Activated T-cell treated with anti-CD3 and anti-CD28 coated beads, Interleukin-2, amount 50 U/mL, for 72 hours (primary cell): ENCODE measurements at places on chromosomes 16 and 17. TPM values are rescaled to one million over a fixed set of nuclear protein-coding genes. Genes with fewer than 3 reads are reported as not detected.

DNA sequence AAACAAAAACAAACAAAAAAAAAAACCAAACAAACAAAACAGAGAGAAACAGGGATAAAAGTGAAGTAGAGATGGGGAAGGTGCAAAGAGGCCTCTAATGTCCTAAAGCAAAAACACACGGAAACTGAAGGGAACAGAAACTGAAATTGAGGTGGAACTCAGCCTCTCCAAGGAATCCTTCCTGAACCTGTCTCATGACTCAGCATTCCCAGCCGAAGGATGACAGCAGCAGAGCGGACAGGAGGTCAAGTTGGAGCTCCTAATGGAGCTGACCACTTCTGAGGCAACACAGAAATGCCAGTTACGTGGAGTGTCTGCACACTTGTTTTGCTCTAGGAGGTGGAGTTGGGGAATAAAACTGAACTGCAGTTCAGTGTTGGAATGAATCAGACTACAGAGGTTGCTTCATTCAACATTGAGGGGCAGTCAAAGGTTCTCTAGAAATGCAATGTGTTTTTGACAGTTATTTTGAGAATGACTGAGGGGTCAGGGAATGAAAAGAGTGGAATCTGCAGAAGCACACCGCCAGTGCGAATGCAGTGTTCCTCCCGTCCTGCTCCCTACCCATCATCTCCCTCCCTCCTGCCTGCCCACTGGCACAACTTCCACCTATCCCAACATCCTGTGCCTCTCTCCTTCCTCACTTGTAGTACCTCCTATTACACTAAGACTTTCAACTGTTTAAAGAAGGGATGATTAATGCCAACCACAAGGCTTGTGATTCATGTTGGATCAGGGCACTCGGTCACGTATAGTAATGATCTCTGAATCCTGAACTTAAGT, 6.3 kb downstream of the UBE2O start:
- H3K4me1 ChIP-seq, result peaks cover 95% of the 10 kb centered on the region
- no peak for DNase-seq
- H3K27me3 ChIP-seq, result no peaks in the 10 kb centered on the region
- no peaks in the 10 kb centered on the region for H3K36me3 ChIP-seq
- peak overlapping the region; percentile 88 for H3K27ac ChIP-seq

GRCh38 chr16:2919511-2920255, 8.0 kb downstream of the FLYWCH1 start:
- H3K36me3 ChIP-seq, result no peaks in the 10 kb centered on the region

DNA sequence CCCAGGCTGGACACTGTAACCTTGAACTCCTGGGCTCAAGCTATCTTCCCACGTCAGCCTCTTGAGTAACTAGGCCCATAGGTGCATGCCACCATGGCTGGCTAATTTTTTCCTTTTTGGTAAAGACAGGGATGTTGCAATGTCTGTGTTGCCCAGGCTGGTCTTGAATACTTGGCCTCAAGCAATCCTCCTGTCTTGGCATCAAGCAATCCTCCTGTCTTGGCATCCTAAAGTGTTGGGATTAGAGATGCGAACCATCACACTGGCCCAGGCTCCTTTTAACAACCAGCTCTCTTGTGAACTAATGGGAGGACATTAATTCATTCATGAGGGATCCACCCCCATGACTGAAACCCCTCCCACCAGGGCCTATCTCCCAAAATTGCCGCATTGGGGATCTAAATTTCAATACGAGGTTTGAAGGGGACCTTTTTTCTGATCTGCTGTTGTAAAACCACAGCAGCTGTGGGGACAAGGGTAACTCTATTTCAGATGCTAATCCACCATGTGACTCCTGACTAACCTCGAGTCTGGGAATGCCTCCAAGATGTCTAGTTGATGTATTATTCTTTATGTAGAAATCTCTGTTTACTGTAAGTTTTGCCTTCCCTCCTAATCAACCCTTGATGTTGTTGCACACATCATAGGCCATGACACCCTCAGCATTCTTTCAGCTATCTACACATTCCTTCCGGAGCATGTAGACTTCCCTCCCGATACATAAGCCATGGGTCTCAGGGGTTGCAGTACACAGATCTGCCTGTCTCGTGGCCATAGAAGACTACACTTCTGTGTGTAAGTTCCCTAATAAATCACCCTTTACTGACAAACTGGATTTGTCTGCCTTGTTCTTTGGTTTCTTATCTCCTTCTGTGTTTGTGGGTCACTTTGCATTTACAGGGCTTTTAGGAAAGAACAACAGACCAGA, 37.6 kb downstream of the RNF112 start:
- H3K36me3 ChIP-seq, result peaks cover 3% of the 10 kb centered on the region
- peaks cover 12% of the 10 kb centered on the region for H3K27me3 ChIP-seq
- no peak overlapping the region for H3K27ac ChIP-seq
- H3K4me3 ChIP-seq, result no peak overlapping the region

DNA sequence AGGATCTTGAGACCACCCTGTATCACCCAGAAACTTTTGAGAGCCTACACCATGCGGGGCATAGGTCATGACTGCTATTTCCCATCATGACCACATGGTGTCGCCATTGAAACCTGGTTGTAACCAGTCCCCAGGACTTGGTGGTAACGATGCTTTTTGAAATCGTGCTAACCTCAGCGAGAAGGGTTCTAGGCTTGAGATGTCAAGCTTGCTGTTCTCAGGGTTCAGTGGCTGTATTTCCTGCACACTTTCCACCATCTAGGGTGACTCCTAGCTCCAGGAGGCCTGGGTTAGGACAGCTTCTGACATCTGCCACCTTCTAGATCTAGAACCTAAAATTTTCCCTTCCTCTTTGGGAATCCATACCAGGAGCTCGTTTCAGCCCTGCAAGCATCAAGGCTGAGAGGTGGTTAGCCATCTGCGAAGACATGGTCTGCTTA, 13.0 kb upstream of the SPNS3 start:
- H3K4me3 ChIP-seq, result no peak overlapping the region
- DNase-seq, result peak; percentile 72
- no peaks in the 10 kb centered on the region for H3K36me3 ChIP-seq
- H3K27me3 ChIP-seq, result no peaks in the 10 kb centered on the region

DNA sequence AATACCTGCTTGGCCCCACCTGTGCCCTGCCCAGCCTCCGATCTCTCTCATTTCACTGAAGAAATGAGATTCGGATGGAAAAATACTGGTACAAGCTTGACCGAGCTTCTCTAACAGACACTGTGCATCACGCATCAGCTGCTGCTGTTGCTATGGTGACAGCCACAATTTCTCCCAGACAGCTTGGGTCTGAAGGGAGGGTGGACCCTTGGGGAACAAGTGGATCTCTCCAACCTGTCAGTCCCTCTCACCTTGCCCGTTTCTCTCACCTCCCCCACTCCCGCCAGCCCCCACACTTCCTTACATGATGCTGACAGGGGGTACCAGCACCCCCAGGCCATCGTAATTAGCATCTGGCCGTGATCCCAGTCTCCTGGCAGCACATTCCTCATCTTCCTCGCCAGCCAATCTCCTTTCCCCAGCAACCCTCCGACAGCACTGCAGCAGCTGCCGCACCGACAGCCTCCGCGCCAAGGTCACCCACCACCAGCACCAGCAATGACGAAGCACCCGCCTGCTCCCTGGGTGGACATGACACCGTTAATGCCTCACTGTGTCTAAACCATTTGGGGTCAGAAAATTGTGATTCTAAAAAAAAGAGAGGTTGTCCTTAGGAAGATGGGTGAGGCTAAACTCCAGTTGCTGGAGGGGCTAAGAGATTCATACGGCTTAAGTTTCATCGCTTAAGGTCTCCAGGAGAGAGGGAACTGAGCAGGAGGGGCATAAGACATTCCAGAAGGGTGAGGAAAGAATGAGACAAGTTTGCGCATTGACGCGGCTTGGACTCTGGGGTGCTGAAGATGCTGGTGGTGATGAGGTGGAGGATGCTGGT, 58.6 kb upstream of the TNRC6A start:
- H3K27ac ChIP-seq, result peak overlapping the region; percentile 90
- H3K4me1 ChIP-seq, result peaks cover 55% of the 10 kb centered on the region
- H3K36me3 ChIP-seq, result no peaks in the 10 kb centered on the region
- DNase-seq, result peak; percentile 14
- H3K27me3 ChIP-seq, result peaks cover 23% of the 10 kb centered on the region

DNA sequence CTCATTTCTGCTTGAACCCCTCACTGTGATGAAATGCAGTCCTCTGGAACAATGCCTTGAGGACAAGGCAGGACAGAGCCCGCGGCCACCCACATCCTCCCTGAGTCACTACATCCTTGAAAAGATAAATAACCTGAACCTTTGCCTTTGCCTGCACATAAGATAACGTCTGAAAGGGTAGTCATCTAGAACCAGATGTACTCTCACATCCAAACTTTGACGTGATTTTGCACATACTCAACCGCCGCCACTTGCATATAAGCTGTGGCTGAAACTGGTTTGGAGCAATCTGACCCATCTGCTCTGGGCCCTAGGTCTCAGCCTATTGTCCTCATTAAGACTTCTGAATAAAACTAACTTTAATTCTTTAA, 252.1 kb downstream of the PHKB start:
- DNase-seq, result peak; percentile 65
- H3K27ac ChIP-seq, result peak overlapping the region; percentile 47
- peaks cover 21% of the 10 kb centered on the region for H3K4me1 ChIP-seq

DNA sequence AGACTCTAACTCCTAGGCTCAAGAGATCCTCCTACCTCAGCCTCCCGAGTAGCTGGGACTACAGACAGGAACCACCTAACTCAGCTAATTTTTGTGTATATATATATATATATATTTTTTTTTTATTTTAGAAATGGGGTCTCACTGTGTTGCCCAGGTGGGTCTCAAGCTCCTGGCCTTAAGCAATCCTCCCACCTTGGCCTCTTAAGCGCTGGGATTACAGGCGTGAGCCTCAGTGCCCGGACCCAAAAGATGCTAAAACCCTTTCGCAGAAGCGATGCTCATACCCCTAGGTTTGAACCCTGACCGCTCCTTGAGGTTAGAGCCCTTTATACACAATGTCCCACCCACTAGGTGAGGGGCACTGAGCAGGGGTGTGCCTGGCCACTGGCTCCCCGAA, 2.2 kb upstream of the CLDN9 start:
- H3K36me3 ChIP-seq, result no peaks in the 10 kb centered on the region
- no peak overlapping the region for H3K27ac ChIP-seq

- H3K27ac ChIP-seq, result no peak overlapping the region
- no peak overlapping the region for H3K4me3 ChIP-seq
- no peaks in the 10 kb centered on the region for H3K4me1 ChIP-seq
Measured at GRCh38 chr16:13594823-13595222, 325.1 kb upstream of the ERCC4 start.

DNA sequence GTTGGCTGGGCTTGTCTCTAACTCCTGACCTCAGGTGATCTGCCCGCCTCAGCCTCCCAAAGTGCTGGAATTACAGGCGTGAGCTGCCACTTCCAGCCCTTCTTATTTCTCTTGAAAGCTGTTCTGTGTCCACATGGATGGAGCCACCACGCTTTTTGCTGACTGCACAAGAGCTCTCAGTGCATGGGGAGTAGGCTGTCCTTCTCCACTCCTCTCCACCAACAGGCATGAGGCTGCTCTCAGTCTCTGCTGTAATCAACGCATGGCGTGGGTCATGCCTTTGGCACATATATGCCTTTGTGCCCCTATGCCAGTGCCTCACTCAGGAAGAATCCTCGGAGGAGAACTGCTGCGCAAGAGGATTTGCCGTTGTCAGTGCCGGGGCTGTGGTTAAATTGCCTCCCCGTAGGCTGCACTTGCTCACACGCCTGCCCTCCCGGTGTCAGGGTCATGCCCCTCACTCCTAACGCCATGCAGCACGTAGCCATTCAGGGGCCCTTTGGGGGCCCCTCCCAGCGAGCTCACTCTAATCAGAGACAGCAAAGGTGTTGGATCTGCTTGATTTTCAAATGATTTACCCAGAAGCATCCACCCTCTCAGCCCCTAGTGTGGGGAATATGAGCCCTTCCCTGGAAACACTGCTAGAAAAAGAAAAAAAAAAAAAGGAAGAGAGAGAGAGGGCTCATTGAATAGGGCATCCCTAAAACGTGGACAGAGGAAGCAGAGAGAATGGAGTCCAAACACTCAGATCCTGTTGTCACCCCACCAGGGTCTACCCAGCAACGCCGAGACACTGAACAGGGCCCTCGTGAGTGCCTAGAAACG, 47.5 kb upstream of the ZCCHC14 start:
- no peak for DNase-seq
- H3K4me1 ChIP-seq, result peaks cover 13% of the 10 kb centered on the region
- no peak overlapping the region for H3K27ac ChIP-seq
- no peak overlapping the region for H3K4me3 ChIP-seq
- peaks cover 31% of the 10 kb centered on the region for H3K27me3 ChIP-seq

GRCh38 chr17:17845046-17845775, 8.4 kb upstream of the SREBF1 start:
- no peak overlapping the region for H3K4me3 ChIP-seq
- no peaks in the 10 kb centered on the region for H3K27me3 ChIP-seq
- DNase-seq, result no peak
- no peaks in the 10 kb centered on the region for H3K36me3 ChIP-seq
- peaks cover 51% of the 10 kb centered on the region for H3K4me1 ChIP-seq

The KRTAP1-5 gene
- total RNA-seq, result not detected

The TBX21 gene
- 45.5 TPM for total RNA-seq
